ENCODE measurements at places on chromosomes 13 and 19. TPM values are rescaled to one million over a fixed set of nuclear protein-coding genes. Genes with fewer than 3 reads are reported as not detected.

DNA sequence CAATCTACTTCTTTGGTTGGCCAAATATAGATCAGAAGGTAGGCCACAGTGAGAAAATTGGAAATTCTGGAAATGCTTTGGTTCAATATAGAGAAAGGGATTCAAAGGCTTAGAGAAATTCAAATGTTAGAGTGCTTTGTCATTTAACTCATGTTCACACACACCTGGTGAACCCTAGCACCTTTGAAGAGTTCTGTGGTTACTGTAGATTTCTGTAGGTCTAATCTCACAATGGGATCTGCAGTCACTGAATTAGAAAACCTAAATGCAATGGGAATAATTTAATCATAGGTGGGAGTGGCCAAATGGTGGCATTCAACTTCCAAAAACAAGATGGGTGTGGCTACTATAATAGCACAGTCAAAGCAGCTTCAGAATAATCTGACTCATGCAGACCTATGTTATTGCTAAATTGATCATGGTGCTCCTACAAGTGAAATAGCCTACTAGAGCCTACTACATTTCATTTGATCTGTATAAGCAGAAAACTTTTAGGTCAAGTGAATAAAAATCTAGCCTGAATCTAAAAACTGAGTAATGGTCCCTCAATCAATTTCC lies 1152.9 kb downstream of the PCDH9 start:
- H3K4me1 ChIP-seq, result no peaks in the 10 kb centered on the region
- no peaks in the 10 kb centered on the region for H3K36me3 ChIP-seq
- H3K27me3 ChIP-seq, result no peaks in the 10 kb centered on the region

IGFL2 gene
- not detected for polyA plus RNA-seq

DNA sequence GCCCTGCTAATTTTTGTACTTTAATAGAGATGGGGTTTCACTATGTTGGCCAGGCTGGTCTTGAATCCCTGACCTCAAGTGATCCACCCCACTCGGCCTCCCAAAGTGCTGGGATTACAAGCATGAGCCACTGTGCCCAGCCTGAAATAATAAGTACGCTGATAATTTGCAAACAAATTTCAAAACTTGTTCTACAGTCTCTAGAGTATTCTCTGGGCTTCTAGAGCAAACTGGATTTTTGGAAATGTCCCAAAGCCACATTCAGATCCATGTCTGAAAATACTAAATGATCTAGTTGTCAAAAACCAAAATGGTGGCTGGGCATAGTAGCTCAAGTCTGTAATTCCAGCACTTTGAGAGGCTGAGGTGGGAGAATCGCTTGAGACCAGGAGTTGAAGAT lies 39.9 kb upstream of the PSPC1 start:
- H3K27me3 ChIP-seq, result no peaks in the 10 kb centered on the region
- no peak overlapping the region for H3K4me3 ChIP-seq
- H3K4me1 ChIP-seq, result no peaks in the 10 kb centered on the region
- no peak overlapping the region for H3K27ac ChIP-seq
- no peak for DNase-seq

GRCh38 chr13:44212633-44213396 lies 160.8 kb upstream of the SERP2 start:
- no peaks in the 10 kb centered on the region for H3K27me3 ChIP-seq
- no peak overlapping the region for H3K27ac ChIP-seq
- no peak overlapping the region for H3K4me3 ChIP-seq
- no peak for DNase-seq
- no peaks in the 10 kb centered on the region for H3K36me3 ChIP-seq

CEACAM3 gene
- polyA plus RNA-seq, result not detected

DNA sequence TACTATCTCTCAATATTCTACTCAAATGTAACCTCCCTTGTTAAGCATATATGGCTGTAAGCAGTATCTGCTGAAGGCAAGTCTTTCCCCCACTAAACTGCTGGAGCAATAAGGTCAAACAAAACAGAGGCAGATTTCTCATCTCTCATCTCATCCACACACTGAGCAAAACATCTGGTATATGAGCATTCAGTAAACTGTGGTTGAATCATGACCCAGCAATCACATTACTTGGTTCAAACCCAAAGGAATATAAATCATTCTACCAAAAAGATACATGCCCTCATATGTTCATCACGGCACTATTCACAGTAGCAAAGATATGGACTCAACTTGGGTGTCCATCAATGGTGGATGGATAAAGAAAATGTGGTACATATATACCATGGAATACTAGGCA lies 344.4 kb downstream of the SUCLA2 start:
- H3K27ac ChIP-seq, result no peak overlapping the region
- H3K27me3 ChIP-seq, result no peaks in the 10 kb centered on the region
- H3K4me3 ChIP-seq, result no peak overlapping the region
- no peak for DNase-seq

Measured in H1 (cell line).